ENCODE measurements at places on chromosomes 13 and 19.

DNA sequence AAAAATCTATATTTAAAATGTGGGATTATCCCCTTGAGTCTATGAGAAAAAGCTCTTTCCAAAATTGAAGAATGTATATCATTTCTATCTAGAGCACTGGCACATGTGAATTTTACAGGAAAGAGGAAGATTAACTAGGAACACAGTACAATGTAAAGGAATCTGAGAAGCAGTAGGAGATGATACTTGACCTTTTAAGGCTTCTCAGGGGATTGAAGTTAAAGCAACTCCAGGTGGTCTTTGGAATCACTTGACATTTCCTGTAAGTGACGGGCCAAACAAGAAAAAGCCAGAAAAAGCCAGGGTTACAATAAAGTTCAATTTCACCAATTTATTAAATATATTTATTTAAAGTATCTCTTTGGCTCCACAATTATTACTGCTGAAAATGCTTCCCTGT lies 1373.9 kb downstream of the OLFM4 start:
- no peak for DNase-seq

DNA sequence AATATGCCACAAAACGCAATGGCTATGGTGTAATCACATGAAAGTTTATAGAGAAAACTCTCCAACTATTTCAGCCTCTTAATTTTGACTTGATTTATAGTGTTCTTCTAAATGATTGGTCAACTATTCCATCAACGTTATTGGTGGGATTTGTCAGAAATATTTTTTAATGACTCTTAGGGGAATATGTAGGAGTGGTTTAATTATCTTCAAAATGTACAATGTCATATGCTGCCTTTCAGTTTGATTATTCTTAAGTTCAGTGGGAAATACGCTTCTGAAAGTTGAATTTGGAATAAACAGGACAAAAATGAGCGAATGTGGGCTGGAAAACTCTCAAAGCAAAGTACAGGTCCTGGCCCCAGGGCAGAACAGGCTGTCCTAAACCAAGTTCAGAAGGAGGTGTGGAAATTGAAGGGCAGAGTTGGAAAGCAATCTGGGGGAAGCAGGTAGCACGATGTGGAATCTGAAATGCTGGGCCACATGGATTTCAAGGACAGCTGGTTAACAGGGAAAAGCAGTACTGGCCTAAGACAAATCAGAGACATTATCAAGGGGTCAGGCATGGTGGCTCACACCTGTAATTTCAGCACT lies 60.8 kb upstream of the MYCBP2 start:
- no peak for DNase-seq

DNA sequence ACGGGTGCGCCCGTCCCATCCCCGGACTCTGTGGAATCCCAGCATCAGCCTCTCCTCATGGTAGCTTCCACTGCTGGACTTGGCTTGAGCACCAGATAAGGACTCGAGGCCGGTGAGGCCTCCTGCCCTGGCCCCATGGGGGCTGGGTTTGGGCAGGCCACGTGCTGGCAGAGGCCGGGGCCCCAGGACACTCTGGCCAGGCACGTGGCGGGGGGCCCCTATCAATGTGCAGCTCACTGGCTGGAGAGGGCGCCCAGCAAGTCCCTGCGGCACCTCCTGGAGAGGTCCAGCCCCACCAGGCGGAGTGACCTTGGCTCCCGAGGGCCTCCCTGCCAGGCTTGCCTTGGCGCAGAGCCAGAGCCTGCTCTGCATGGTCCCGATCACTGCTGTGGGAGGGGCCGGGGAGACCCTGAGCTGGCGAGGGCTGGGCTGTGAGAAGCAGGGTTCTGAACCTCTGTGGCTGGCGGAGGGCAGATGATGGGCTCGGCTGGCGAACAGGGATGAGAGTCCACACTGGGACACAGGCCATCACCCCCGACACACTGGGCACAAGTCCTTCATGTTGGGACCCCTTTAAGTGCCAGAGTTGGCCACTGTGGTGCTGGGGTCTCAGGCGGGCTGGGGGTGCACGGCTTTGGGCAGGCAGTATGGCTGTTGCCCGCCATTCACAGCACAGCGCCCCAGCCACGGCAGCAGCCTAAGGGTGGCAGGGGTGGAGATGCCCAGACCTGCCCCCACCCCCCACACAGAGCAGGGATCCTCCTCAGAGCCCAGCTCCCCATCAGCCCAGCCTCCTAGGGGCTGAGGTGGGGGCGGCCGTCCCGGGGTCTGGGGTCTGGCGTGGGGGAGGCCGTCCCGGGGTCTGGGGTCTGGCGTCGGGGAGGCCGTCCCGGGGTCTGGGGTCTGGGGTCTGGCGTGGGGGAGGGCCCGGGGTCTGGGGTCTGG lies 19.1 kb downstream of the CEBPG start:
- DNase-seq, result no peak

DNA sequence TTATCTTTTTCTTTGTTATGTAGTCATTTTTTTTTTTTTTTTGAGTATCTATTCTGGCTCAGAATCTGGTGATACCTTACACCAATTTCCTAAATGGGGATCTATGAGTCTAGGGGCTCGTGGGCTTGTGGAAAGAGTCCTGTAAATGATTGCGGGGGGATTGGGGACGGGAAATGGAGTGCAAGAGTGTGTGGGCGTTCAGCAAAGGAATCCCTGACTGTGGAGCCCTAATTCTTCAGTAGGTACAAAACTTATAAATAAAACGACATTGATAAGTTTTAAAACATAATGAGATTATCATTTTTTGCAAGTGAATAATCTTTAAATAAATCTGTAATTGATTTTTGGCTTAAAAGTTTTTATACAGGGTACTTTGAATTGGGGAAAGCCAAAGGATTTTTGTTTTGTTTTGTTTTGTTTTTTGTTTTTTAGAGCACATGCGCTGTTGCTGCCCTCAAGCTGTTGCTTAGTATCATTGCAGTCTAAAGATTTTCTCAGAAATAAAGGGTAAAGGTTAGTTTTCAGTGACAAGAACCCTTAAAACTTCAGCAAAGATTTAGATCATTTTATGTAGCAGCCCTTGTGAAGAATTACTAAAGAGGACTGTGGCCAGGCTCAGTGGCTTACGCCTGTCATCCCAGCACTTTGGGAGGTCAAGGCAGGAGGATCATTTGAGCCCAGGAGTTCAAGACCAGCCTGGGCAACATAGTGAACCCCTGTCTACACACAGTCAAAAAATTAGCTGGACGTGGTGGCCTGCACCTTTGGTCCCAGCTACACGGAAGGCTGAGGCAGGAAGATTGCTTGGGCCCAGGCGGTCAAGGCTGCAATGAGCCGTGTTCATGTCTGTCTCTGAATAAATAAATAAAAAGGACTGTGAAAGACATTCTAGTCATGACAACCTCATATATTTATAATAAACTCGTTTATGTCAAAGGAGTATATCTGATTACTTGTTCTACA lies 1.7 kb downstream of the ERCC5 start:
- no peak for DNase-seq

DNA sequence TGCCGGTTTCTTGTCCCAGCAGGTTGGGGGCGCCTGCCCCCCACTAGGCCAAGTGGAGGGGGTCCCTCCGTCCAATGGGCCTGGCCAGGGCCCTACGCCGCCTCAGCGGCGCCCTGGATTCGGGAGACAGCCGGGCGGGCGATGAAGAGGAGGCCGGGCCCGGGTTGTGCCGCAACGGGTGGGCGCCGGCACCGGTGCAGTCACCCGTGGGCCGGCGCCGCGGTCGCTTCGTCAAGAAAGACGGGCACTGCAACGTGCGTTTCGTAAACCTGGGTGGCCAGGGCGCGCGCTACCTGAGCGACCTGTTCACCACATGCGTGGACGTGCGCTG lies 6.2 kb downstream of the KCNJ14 start:
- no peak for DNase-seq

GRCh38 chr19:677201-677600 lies 1.0 kb downstream of the FSTL3 start:
- DNase-seq, result no peak

DNA sequence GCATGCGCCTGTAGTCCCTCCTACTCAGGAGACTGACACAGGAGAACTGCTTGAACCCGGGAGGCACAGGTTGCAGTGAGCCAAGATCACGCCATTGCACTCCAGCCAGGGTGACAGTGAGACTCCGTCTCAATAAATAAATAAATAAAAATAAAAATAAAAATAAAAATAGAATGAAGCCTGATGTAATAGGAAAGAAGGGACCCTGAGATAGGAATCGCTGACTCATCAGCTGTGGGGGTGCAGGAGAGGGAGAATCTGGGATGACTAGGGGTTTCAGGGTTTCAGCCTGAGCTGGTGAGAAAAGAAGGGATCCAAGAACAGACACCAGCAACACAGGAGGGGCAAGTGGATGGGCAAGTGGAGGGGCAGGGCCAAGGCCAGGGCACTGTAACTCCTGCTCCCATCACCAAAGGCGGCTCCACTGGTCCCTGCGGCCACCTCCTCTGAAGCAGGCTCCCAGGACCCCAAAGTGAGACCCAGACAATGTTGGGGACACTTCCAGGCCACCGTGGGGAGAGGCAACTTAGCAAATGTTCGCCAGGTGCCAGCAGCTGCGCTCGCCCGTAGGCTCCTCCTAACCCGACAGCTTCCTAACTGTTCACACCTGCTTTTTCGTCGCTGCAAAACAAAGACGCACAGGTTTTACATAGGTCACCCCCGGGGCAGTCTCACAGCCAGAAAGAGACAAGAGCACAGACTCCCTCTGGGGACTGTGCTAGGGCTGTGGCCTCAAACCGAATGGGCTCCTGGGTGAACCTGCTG lies 1.2 kb downstream of the HAUS8 start:
- no peak for DNase-seq

GRCh38 chr13:107211073-107211472 lies 643.1 kb upstream of the ARGLU1 start:
- DNase-seq, result peak; percentile 29

- no peak for DNase-seq
Measured at GRCh38 chr19:14146789-14147216, 10.4 kb upstream of the ASF1B start.

- DNase-seq, result no peak
Measured at GRCh38 chr13:25945596-25945995, 106.2 kb downstream of the SHISA2 start.

- DNase-seq, result no peak
Measured at GRCh38 chr13:41580345-41580744, 123.0 kb downstream of the RGCC start.

GRCh38 chr19:6744381-6745301 lies 5.2 kb downstream of the TRIP10 start:
- DNase-seq, result no peak

DNA sequence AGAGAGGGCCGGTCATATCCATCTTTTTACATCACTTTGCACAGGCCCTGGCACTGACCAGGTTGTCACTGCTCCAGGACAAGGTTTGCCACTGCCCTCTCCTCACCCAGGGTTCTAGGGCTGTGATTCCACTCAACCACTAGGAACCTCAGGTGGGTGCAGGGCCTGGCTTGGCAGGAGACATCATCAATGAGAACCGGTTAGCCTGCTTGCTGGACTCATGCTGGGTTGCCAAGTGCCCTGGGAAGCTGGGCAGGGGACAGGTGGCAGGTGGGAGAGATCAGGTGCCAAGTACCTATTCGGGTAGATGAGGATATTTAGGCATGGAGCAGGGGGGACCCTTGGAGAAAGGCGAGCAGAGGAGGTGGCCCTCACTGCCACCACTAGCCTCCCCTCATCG lies 4.2 kb upstream of the CERS4 start:
- no peak for DNase-seq

DNA sequence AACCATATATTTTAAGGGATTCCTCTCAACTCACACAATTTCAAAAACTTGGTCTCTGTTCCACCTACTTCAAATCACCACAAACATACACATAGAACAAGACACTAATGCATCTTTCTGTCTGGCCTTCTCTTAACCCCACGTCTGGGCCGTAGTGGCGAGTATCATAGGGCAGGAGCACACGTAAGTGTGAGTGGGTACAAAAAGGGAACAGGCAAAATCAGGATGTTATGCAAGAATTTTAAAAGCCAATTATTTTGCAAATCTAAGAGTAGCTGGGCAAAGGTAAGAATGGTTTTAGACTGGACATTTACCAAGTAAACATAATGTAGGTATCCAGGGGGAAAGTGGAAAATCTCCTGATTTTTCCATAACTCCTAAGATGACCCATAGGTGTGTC lies 35.1 kb downstream of the MTMR6 start:
- DNase-seq, result no peak

- DNase-seq, result no peak
Measured at GRCh38 chr19:38392707-38393308, 4.3 kb downstream of the SPRED3 start.

GRCh38 chr13:60335531-60335930 lies 61.5 kb upstream of the TDRD3 start:
- DNase-seq, result no peak

DNA sequence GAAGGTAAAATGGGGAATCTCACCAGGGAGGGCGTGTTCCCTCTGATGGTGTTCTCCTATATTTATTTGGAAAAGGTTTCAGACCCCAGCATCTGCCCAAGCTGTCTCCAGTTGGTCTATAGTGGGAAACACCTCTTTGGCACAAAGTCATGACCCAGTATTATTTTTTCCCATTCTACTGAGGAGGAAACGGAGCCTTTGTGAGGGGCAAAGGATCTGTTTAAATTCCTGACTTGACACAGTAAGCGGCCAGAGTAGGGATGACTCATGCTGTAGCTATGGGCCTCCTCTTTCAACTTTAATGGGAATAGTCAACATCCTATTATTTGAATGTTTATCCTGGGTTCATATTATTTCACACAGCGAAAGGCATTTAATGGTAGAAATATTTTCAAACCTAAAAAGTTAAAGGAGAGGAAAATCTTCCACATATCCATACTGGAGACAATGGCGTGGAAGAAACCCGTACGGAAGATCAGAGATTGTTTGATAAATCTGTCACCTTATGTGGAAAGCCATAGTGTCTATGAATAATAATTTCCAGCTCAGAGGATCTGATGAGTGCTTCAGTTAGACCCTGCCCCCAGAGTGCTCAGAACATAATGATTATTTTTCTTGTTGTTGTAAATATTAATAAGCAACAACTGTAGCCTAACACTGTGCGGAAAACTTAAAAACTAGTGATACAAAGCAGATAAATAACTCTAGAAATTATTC lies 126.0 kb downstream of the FOXO1 start:
- peak; percentile 44 for DNase-seq

Measured in epithelial cell of proximal tubule (primary cell).